ENCODE measurements at places on chromosomes 1 and 21.

GRCh38 chr1:74584185-74584584 is 71.8 kb upstream of the LRRC53 start:
- DNase-seq = no peak

- DNase-seq = no peak
These were observed 7.4 kb downstream of the RABGAP1L start for GRCh38 chr1:174166530-174167264.

- DNase-seq = no peak
These were observed 7.4 kb downstream of the SH2D2A start for GRCh38 chr1:156809281-156809680.

- no peak for DNase-seq
These were observed 53.3 kb upstream of the FAM89A start for GRCh38 chr1:231093156-231093922.

GRCh38 chr1:23530087-23530746 is 816 bp downstream of the E2F2 start:
- DNase-seq = no peak

DNA sequence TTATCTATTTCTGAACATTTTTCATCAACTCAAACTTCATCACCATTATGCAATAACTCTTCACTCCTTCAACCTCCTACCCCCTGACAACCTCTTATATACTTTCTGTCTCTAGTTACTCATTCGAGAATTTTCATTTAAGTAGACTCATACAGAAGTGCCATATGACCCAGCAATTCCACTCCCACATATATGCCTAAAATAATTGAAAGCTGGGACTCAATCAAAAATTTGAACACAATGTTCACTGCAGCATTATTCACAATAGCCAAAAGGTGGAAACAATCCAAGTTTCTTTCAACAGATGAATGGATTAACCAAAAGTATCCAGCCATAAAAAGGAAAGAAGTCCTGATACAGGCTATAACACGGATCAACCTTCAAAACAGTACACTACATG is 24.1 kb downstream of the COL11A1 start:
- no peak for DNase-seq

DNA sequence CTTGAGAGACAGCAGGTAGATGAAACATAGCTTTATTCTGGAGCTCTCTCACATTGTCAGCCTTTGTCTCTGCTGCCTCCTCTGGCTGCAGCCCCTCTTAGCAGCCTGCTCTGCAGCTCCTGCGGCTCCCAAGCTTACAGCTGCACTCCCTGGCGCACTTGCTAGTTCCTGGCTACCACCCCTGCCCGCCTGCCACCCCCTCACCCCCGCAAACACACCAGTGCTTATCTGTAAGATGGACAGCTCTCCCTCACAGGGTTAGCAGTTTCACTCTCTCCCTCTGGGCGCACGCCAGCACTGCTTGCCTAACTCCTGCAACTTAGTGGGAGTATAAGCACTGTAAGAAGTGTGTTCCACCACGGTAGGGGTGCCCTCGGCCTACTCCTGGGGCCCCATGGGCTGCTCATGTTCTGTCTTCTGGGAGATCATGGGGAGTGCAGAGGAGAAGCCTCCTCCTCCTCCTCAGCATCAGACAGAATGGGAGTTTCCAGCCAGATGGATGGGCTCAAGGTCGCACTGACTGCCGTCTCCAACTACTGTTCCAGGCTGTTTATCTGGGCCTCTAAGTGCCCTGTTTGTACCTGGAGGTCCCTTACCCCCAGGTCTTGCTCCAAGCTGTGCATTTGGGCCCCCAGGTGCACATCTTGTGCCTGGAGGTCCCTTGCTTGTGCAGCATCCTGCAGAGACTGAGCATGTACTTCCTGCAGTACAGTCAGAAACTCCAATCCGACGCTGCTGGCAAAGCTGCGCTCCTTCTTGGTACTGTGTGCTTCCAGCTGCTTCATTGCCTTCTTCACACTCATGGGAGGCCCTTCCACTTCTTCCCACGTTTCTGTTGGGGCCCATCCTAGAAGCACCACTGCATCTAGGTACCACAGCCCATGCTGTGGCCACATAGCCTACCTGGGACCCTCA is 1388.1 kb downstream of the AMY1C start:
- DNase-seq = no peak

DNA sequence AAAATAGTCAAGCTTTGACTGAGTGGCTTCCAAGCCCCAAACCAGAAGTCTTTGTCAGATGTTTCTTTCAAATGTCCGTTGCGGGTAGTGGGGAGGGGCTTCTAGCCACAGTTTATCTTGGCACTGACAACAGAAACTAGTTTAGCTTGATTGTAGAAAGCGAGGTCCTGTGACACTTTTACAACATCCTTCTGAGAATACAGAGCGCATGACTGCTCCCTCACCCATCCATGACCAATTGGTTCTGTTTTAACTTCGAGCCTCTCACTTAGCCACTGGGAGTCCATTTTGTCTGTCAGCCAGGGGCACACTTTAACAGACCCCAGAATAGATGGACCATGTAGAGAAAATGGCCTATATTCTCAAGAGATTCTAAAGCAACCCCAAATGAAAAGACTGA is 199.2 kb upstream of the ST6GALNAC5 start:
- no peak for DNase-seq

DNA sequence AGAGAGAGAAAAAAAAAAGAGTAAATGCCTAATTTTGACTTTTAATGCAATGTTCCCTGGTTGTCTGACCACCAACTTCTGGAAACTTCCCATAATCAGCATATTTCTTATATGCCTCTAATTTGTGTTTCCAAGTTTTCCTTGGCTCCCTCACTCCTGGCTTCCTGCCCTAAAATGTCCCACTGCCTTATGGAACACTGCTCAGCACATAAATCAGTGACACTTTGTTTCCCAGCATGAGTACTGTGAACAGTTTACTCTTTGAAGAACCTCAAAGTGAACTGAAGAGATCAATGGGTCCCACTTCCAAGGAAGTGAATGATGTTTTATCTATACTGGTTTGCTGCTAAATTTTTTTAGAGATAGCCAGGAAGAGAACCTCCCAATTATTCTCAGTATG is 271.3 kb upstream of the PRMT6 start:
- DNase-seq = no peak

DNA sequence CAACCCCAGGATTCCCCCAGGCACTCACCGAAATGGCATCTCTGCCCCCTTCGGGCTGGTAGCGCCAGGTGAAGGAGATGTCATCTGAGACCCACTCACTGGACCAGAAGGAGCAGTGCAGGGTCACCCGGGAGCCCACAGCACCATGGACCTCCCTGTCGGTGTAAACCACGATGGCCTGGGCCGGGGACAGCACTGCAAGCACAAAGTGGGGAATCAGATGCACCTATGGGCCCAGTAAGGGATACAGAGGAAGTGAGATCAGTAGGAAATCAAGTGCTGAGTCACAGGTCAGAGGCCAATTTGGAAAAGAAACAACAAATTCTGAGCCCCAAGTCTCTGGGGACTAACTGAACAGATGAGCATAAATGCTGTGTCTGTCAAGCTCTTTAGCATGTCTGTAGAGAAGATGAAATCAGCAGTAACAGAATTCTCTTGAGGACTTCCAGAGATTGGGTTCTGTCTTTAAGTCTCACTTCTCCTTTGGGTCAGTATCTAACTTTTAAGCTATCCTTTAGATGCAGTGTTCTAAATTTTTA is 2.5 kb downstream of the MPZ start:
- no peak for DNase-seq

- DNase-seq = no peak
These were observed 183.5 kb downstream of the RUNX1 start for GRCh38 chr21:34865400-34866241.

- no peak for DNase-seq
These were observed 6.0 kb downstream of the EDARADD start for GRCh38 chr1:236400061-236400603.
